Melanocyte of skin (primary cell): ENCODE measurements at places on chromosomes 7 and 10. TPM values are rescaled to one million over a fixed set of nuclear protein-coding genes. Genes with fewer than 3 reads are reported as not detected.

The CALML3 gene
- total RNA-seq = not detected in 2 replicates

The THSD7A gene
- total RNA-seq = under 0.01 and 0.46 TPM in 2 replicates

The BZW2 gene
- total RNA-seq = 109 and 146 TPM in 2 replicates

The VWA2 gene
- total RNA-seq = not detected in 2 replicates

The BEND7 gene
- total RNA-seq = 1.7 and 4.4 TPM in 2 replicates

The OR13A1 gene
- not detected in 2 replicates for total RNA-seq

The OR6B1 gene
- not detected in 2 replicates for total RNA-seq

The CTAGE6 gene
- not detected in 2 replicates for total RNA-seq

The INMT gene
- not detected in 2 replicates for total RNA-seq

The OIT3 gene
- total RNA-seq = not detected in 2 replicates

The SPDYE2 gene
- total RNA-seq = not detected in 2 replicates

The EGR2 gene
- total RNA-seq = 0.34 TPM in 1 of 2 replicates, not detected in the other

The CTAGE8 gene
- 0.73 and 1.4 TPM in 2 replicates for total RNA-seq

The GIMAP1 gene
- total RNA-seq = not detected in 2 replicates

The SPDYE8 gene
- not detected in 2 replicates for total RNA-seq

The AKR1C2 gene
- total RNA-seq = under 0.01 and 0.73 TPM in 2 replicates

The FEZF1 gene
- total RNA-seq = not detected in 2 replicates
